ENCODE measurements at places on chromosomes 1 and 21.

DNA sequence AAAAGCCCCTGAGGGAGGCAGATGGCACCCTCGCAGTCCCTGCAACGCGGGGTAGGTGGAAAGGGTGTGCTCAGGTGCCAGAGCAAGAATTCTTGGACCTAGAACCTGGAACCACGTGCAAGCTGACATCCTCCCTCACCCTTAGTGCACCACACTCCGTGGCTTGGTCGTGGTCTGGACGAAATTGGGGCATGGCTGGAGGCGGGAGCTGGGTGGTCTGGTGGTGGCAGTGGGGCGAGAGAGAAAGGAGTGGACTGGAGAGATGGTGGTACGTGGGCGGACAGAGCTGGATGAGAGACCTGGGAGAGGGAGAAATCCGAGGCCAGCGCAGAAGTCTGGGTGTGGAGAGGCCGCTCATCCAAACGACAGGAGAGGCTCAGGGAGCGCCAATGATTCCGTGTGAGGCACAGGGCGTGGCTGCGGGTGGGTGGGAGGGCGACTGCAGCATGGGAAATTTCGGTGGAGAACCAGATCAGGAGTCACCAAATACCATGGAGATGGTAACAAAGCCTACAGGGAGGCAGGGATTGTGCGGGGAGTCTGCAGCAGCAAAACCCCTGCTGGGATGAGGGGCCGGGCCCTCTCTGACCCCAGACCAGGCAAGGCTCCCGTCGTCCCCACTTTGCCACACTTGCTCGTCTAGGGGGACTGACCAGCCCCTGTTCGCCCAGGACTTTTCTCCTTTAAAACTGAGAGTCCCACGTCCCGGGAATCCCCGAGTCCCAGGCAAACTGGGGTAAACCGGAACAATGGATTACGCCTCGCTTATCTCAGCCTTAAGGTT, 31.9 kb downstream of the CDCP2 start:
- no peak for DNase-seq

DNA sequence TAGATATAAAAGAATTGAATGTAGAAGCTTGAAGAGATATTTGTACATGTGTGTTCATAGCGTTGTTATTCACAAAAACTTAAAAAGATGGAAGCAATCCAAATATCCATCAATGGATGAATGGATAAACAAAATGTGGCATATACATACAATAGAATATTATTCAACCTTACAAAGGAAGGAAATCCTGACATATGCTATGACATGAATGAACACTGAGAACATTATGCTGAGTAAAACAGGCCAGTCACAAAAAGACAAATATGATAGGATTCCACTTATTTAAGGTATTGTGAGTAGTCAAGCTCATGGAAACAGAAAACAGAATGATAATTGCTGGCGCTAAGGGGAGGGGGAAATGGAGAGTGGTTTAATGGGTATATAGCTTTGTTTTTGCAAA, 47.0 kb upstream of the DYRK1A start:
- DNase-seq: no peak

DNA sequence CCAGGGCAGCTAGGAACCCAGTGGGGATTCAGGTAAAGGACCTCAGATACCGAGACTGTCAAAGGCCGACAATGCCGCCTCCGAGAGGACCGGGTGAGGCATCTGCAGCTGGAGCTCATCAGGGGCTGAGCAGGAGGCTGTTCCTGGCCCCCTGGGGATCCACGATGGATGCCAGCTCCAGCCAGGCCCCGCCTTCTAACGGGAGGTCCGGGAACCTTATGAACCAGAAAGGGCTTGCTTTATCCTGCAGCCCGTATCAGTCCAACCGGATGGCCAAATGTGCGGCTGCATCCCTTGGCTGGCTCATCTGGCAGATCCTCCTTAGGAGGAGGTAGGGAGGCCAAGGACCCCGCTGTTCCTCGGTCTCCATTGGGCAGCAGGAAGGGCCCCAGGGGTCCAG, 32.0 kb downstream of the SLC45A1 start:
- DNase-seq: no peak

DNA sequence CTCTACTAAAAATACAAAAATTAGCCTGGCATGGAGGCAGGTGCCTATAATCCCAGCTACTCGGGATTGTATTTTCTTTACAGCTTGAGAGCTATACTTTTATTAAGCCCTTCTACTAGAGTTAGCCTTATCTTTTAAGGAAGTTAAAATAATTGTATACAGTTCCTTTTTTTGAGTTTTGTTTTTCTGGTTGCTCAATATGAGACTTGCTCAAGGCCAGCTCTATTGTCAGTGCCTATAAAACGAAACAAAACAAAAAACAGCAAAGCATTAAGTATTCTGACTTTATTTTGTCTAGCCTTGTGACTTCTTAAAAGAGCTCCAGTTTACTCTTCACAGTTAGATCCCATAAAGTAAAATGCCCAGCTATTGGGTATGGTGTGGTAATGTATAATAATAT, 17.2 kb downstream of the PKN2 start:
- no peak for DNase-seq

DNA sequence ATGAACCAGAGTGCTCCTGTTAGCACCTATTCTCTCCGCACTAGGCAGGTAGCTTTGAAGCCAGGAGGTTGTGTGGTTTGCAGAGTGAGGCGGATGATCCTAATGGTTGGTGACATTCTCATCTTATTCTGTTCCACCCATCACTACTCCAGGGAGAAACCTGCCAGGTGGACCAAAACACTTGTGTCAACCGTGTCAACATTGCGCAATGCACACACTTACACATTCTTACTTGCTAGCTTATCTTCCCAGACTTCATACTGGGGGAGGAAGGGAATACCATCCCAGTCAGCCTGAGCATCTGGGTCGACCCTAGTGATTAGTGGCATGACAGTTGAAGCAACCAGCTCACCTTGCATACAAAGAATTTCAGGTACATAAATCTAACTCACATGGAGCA, 236.9 kb downstream of the RPS6KC1 start:
- DNase-seq: no peak

DNA sequence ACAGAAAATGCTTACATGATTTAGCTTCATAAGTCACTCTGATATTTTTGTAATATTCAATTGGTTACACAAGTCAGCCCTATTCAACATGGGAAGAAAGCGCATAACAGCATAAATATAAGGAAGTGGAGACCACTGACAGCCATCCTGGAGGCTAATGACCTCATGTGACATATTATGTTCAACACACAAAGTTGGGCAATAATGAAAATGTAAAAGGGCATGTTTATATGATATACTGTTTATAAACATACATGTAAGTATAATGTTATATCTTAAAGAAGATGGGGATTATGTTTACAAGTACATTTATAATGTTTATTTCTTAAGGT, 30.2 kb downstream of the EVI5 start:
- no peak for DNase-seq

GRCh38 chr1:88787023-88787903, 103.2 kb downstream of the PKN2 start:
- no peak for DNase-seq

- DNase-seq: no peak
Observed at GRCh38 chr1:45669859-45670655, 16.3 kb downstream of the GPBP1L1 start.

DNA sequence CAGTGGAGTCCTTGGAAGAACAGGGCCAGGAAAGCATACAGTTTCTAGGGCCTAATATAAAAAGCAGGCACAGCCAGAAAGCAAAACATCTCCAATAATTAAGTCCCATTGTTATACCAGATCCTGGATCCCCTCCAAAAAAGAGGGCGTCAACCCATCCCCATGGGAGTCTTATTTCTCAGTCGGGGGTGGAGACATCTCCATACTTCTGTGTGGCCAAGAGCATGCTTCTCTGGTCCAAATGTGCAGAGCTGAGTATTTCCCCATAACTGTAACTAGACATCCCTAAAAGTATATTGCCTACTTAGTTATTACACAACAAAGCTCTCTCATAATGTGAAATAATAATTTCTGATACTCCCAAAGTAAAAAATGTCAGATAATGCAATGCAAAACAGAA, 104.2 kb upstream of the SOX13 start:
- no peak for DNase-seq

- no peak for DNase-seq
Observed at GRCh38 chr1:175844877-175845276, 101.5 kb upstream of the TNR start.

DNA sequence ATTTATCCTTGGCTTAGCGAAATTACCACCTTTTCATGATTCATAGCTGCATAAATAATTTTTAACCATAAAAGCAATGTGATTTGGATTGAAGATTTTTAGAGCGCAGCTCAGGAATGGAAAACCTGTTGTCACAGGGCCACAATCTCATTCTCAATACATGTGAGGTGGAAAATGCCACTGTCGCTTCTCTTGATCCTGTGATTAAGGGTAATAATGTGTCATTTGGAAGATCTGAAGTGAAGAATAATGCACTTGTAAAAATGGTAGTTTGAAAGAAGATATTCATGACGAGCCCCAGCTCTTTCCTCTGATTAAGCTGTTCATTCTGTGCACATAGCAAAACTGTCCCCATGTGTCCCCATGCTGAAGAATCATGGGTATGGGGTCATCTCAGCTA, 230.4 kb downstream of the BACH1 start:
- DNase-seq: no peak

DNA sequence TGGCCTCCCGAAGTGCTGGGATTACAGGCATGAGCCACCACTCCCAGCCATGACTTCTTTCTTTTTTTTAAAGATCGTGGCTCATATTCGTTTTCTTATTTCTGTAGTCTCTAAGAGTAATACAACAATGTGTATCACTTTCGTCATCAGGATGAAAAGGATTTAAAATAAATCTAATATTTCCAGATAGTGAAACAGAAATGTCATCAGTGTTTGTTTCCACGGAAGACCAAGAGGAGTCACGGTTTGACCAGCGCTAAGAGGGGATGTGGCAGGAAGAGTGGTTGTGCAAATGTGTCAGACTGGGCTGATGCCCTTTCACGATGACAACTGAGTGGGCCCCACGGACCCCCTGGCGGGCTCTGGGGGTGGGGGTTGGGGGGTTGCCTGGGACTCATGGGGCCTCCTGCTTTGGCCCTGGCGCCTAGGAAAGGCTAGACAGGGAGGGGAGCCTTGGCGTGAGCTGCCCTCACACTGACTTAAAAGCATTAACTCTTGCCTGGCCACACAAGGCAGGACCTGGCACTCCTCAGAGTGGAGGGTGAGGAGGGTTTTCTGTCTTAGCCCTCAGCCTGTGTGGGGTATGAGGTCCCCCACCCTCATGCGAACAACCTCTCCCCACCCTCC, 8.4 kb downstream of the SOX13 start:
- DNase-seq: no peak

DNA sequence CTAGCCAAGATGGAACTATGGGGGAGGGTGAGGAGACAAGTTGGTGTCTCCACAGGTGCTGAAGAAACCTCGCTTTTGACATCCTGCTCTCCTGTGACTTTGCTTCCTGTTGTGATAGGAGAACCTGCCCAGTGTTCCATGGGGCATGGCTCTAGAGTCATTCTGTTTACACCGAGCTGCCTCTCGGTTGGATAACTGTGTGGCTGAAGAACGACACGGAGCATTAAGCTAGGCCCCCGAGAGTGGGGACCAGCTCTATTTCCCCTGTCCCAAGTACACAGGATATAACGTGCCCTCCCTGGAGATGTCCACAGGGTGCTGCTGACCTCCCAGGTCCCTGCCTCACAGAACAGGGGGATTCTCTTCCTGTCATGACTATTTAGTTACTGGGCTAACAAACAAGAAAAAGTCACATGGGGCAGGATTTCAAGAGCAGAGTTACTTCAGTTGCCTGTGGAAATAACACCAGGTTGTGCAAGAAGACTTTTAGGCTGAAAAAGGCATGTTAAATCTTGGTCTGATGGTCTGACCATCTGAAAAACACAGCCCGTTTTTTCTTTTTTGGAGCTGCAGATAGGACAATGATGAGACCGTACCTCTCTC, 29.4 kb upstream of the PPP2R5A start:
- DNase-seq: peak; percentile 18

- no peak for DNase-seq
Observed at GRCh38 chr1:174448531-174448883, 743 bp downstream of the GPR52 start.

GRCh38 chr1:228365271-228366061, 41.2 kb downstream of the TRIM11 start:
- DNase-seq: no peak

- DNase-seq: no peak
Observed at GRCh38 chr1:88149686-88150085, 534.4 kb upstream of the PKN2 start.

GRCh38 chr1:94535879-94536278, 5.7 kb downstream of the F3 start:
- no peak for DNase-seq

DNA sequence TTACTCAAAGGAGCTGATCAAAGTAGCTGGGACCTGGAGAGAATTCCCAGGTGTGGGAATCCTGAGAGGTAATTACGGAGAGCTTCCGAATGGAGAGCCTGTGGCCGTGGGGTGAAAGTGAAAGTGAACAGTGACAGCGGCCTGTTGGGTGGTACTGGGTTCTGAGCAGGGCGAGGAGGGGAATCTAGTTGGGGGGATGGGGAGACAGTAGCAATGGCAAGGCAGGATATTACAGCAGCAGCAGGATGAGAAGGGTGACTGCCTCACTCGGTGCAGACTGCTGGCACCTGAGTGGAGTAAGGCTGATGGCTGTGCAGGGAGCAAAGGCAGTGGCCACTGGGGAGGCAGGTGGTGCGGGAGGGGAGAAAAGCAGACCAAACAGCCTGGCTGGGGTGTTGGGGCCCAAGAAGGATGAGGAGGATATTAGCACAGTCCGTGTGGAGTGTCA, 70.3 kb upstream of the PRDX6 start:
- DNase-seq: no peak

DNA sequence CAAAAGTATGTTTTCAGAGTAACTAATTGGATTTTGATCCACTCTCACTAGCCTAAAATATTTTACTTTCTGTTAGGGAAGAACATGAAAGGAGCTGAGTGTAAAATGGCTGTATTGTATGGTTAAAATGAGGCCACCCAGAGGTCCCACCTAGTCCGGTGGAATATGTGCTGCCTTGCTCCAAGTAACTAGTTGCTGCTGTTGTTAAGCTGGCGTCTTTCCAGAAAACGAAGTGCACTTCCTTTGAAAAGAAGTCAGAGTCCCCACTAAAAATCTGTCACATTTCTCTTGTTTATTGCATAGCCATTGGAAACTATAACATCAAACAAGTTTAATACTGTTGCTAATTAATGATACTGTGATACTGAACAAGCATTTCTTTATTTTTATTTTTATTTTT, 3.2 kb downstream of the SLC25A33 start:
- DNase-seq: no peak

GRCh38 chr1:153155541-153155940, 4.9 kb upstream of the SPRR2G start:
- no peak for DNase-seq

DNA sequence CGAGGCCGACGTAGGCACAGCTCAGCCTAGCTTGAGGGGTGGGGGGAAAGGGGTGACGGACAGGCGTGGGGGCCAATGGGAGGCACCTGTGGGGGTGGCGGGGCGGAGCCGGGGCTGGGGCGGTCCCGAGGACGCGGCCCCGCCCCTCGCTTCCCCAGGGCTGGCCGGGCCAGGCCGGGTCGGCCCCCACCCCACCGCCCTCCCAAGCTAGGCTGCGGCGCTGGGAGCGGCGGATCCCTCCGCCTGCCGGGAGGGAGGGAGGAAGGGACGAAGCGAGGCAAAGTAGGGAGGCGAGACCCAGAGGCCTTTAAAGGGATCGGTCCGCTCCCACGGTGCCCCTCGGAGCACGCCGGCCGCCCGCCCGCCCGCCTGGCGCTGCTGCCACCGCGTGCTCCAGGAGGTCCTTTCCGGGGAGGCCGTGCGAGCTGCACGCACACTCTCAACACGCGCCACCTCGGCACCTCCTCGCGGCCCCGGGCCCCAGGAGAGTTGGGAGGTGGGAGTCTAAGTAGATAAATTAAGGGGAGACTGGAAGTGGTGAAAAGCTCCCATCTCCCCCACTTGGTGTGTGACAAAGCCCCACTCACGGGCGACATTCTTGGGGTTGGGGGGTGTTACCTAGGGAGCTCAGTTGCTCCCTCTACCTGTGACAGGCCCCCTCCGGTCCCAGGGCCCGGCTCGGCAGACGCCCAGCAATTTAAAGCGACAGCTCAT, 375 bp upstream of the MEF2D start:
- peak; percentile 92 for DNase-seq

Measured in activated CD4-positive, alpha-beta T cell treated with anti-CD3 and anti-CD28 coated beads, Interleukin-2, amount 10 ng/mL, durations not matched to agents 7 days and 5 days (primary cell).